ENCODE measurements at places on chromosomes 4 and X. TPM values are rescaled to one million over a fixed set of nuclear protein-coding genes. Genes with fewer than 3 reads are reported as not detected.

PNMA6F gene
- not detected for total RNA-seq

DIAPH2 gene
- 34.2 TPM for total RNA-seq

CEP135 gene
- total RNA-seq = 9.0 TPM

AWAT1 gene
- not detected for total RNA-seq

SPARCL1 gene
- not detected for total RNA-seq

PCDH7 gene
- total RNA-seq = 111 TPM

SSX2B gene
- total RNA-seq = not detected

TLR6 gene
- total RNA-seq = 7.8 TPM

FAM47E gene
- 1.4 TPM for total RNA-seq

GAGE1 gene
- total RNA-seq = not detected

BCORL1 gene
- 0.65 TPM for total RNA-seq

VCX2 gene
- not detected for total RNA-seq

RASL11B gene
- not detected for total RNA-seq

MAGEB2 gene
- not detected for total RNA-seq

MND1 gene
- 2.7 TPM for total RNA-seq

Measured in placental epithelial cell (primary cell).